ENCODE measurements at places on chromosomes 7 and 10.

DNA sequence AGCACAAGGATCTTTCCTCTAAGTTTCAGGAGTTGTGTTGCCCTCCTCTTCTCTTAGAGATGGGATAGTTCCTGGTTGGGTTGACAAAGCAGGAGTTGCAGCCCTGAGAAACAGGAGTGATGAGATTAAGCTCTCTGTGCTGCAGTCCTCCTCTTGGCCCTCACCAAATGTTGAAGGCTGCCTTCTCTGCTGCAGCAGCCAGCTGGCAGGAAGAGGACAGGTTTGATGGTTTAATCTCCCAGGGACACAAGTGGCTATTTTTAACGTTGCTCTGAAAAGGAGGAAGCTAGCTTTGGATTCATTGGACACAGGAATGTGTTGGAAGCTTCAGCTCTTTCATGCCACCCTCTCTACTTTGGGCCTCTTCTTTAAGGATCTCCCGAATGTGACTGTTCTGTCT is 9.4 kb downstream of the STRIP2 start:
- ATAC-seq = no peak

- no peak for ATAC-seq
Measured at GRCh38 chr7:112503361-112503972, 22.7 kb downstream of the LSMEM1 start.

GRCh38 chr7:7739204-7740036 is 21.0 kb upstream of the RPA3 start:
- ATAC-seq = no peak

- no peak for ATAC-seq
Measured at GRCh38 chr7:147564786-147565476, 1025.6 kb upstream of the C7orf33 start.

GRCh38 chr7:132751244-132751647 is 175.0 kb upstream of the PLXNA4 start:
- ATAC-seq = no peak

DNA sequence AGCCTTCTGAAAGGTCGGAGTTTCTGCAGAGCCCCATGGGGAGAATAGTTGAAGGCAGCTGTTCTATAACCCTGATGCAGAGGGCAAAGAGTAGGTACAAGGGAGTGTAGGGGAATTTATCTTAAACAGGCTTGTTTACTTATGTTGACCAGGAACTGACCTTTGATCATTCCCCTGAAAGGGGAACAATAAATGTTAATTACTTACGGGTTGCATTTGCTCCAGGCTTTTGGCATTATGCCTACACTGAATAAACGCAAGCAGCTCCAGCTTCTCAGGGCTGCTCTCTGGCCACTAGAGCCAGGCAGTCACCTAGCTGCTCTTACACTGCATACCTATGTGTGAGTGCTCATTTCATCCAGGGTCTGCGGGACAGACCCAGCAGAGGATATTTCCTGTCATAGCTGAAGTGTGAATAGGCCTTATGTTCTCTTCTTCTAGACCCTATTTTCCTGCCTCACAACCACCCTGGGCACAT is 26.9 kb upstream of the ABCA13 start:
- ATAC-seq = no peak

DNA sequence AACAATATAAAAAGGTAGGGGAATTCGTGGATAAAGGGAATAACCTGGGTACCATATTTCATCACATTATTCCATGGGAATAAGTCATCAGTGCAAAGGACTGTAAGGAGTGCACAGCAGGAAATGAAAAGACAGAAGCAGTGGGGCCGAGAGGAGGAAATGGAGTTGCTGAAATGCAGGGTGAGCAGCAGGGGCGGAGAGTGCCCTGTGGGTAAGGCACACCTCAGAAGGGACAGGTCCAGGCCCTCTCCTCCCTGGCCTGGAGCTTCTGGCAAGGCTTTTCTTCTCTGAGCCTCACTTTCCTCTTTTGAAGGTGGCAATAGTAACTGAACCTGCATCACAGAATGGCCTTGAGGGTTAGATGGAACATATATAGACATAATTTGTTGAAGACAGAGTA is 26.2 kb downstream of the IKZF1 start:
- ATAC-seq = no peak

All from activated CD4-positive, CD25-positive, alpha-beta regulatory T cell treated with anti-CD3 and anti-CD28 coated beads, Interleukin-2, amount 50 U/mL, for 24 hours (primary cell).